ENCODE measurements at places on chromosomes 12 and 14.

- no peak for DNase-seq
These were observed 33.7 kb downstream of the SPPL3 start for GRCh38 chr12:120870415-120870814.

- no peak for DNase-seq
These were observed 26.1 kb downstream of the ALDH2 start for GRCh38 chr12:111792856-111793235.

GRCh38 chr12:72089678-72090077 lies 151.0 kb downstream of the TPH2 start:
- DNase-seq: no peak

DNA sequence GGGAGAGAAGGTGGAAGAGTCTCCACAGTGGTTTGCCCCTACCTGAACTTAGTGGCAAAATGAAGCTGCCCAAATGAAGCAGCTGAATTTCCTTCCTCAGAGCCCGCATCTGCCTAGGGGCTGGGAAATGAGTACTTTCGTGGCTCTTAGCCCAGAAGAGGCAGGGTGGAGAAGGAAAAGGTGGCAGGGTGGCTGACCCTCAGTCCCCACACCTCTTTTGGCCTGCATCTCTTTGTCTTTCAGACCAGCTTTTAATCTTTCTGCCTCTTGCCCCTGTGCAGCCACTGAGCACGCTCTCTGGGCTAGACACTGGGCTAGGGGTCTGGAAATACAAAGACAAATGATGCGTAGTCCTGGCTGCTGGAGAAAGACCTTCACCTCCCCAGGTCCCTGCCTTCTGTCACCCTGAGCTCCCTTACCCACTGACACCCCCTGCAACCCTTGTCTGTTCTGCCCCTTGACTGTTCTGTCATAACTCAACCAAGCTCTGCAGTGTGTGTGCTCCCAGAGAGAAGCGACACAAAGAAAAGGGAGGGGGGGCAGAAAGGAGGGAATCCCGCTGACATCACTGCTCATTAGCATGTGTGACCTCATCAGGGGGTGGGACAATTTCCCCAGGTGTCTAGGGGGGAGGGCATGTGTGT lies 371 bp upstream of the REM2 start:
- no peak for DNase-seq

DNA sequence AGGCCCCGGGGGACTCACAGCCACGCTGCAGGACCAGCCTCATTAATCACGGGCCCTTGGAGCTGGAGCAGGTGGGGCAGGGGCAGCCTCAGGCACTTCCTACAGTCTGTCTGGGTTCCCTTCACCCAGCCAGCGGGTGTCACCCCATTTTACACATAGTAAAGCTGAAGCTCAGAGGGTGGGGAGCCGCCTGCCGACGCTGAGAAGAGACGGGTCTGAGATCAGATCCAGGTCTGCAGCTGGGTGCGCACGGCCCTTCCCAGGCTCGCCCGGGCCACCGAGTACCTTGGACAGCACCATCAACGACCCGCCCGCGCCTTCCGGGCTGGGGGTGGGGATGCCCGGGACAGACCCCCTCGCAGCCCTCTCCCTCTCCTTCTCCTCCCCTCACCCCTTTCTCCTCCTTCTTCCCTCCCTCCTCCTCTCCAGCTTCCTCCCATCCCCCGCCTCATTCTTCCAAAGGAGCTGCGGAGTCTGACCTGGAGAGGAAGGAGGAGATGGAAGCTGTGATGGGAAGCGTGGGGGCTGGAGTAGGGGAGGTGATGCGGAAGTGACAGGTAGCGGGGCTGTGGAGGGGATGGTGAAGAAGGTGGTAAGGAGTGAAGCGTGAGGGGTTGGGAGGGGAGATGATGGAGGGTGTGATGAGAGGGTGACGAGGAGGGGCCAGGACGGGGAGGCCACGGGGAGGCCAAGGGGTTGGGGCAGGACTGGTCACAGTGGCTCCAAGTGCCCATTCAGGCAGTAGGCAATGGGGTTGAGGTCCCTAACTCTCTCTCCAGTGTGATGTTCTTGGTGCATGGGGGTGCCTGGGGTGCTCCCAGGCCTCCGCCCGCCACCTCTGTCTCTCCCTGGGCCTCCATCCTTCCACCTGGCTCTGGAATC lies 8.8 kb downstream of the DTX1 start:
- no peak for DNase-seq

GRCh38 chr14:67392800-67393199 lies 19.2 kb downstream of the PLEK2 start:
- no peak for DNase-seq

DNA sequence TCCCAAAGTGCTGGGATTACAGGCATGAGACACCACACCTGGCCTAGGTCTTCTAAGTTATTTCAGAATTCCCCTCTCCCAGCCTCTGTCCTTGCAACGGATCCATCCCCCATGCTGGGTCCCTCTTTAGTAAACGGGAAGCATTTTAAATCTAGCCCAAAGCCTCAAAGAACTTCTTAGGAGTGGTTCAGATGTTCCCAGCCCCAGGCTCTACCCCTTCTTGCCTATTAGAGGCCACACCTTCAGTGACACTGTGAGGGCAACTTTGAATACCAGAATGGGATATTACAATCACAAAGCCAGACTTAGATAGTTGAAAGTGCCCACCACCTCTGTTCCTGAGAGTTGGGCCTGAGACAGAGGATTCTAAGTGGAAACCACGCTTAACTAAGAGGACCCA lies 18.1 kb upstream of the SPPL3 start:
- DNase-seq: no peak

GRCh38 chr14:93955850-93956481 lies 20.4 kb downstream of the ASB2 start:
- no peak for DNase-seq

DNA sequence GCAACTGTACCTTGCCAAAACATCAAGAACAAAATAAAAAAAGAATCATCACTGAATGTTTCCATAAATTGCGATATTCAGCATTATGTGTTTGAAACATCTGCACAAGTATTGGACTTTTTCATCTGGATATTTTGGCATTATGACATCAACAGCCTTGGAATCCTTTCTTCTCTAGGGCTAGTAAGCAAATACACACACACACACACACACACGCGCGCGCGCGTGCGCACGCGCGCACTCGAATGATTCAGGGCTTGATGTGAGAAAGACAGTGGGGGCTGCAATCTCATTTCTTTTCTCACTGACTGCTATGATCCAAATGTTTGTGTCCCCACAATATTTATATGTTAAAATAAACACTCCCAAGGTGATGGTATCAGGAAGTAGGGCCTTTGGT lies 90.0 kb upstream of the SLC38A4 start:
- DNase-seq: no peak

- DNase-seq: no peak
These were observed 34.8 kb upstream of the FRMD6 start for GRCh38 chr14:51616724-51617409.

DNA sequence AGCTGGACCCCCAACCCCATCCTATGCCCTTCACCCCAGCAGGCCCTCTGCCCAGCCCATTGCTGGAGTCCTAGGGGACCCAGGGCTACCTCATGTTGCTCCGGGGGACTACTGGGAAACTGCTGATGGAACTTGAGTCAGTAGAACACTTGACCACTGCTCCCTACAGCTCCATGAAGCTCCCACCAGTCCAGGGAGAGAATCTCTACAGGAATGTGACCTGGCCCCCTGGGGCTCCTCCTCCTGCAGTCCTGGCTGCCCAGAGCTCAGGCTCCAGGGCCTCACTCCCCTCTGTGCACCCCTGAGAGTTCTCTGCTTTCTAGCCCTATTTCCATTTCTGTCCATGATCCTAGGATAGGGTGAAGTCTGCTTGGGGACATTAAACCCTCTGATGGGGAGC lies 10.8 kb upstream of the AQP2 start:
- DNase-seq: no peak

DNA sequence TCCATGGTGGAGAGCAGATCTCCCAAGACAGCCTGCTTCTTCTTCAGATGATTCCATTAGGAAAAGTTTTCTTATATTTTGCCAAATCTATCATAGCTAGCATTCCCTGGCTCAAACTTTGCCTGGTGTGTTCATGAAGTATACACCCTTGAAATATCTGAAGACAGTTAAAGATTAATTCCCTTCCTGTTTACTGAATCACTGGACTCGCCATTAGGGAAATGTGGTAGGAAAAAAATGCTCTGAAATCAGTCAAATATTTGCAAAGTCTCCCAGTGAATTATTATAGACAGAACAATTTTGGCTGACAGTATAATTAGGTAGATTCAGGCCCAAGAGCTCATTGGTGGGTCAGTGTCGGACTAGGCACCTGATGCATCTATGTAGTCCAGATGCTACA lies 86.5 kb downstream of the PDZRN4 start:
- DNase-seq: no peak

GRCh38 chr12:121190523-121191031 lies 19.4 kb upstream of the P2RX4 start:
- DNase-seq: no peak

DNA sequence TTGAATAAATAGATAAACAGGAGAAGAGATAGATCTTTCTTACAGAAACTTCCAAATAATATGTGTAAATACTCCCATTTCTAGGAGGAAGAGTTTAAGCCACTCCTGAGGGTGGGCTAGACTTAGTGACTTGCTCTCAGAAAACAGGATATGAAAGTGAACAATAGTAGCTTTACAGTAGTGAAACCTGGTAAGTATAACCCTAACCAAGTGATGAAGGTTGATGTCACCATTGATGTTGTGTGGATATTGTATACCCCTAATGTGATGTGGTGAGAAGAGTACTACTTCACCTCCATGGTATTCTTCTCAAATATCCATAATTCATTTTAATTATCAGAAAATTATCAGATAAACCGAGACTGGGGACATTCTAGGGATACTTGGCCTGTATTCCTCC lies 20.9 kb downstream of the AKAP6 start:
- no peak for DNase-seq

- no peak for DNase-seq
These were observed 479.6 kb downstream of the ADAMTS20 start for GRCh38 chr12:43072431-43072830.

- no peak for DNase-seq
These were observed 15.0 kb upstream of the NT5DC3 start for GRCh38 chr12:103855896-103856657.

DNA sequence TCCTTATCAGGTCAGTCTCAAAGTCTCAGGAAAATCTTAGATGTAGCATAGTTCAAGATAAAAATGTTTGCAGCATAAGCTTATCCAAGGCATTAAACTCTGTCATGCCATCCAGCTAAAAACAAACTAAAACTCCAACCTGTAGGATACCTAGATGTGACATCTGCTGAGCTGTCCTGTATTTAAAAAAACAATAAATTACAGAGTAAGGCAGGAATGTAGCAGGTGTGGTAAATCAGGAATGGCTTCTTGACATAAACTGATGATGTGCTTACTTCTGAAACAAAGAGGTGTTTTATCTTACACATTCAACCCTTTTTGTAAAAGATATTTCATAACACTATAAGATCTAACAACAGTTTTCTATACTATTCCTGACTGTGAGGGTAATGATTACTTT lies 30.6 kb upstream of the DLGAP5 start:
- no peak for DNase-seq

DNA sequence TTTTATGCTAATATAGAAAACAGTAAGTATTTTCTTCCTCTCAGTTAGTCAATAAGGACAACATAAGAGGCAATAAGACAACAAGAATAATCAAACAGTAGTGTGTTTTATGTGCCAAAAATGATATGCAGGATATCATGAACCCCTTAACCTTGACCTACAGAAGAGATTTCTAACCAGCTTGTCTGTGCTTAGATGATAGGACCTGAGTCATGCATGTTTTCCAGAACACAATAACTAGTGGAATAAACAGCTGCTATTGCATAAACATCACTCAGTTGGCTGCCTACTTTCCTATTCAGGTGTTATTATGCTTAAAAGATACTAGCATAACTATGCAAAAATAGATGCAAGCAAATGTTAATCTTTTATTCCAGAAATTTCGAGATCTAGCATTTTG lies 282.5 kb downstream of the PRKD1 start:
- DNase-seq: no peak

DNA sequence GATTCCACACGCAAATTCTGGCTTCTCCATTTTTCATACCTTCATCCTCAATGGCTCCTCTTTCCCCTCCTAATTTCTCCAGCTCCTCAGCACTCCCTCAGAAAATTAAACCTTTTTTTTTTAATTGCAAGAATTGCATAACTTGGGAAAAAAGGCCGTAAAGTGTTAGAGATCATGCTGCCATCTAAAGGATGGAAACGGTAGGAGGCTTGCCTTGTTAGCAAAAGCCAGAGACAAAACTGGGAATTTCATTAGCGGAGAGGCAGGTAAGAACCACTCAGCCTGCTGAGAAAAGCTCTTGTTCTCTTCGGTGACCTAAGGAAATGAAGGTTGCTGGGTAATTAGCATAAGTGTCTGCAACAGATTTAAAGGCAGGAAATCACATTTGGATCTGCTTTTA lies 204.3 kb downstream of the AEBP2 start:
- no peak for DNase-seq

DNA sequence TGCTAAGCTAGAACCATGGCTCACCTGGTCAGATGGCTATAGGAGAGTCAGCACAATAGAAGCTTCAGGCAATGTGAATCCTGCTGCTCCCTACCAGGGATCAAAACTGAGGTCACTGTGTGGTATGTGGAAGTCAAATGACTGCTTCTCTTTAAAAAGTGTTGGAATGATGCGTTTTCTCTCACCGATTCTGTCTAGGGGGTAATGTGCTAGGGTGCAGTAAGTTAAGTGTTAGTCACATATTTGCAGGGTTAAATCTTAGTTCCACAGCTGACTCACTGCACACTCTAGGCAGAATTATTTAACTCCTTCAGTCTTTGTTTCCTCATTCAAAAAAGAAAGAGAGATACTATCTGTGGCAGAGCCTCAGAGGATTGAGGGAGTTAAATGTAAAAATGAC lies 696.6 kb downstream of the DIO2 start:
- no peak for DNase-seq

- no peak for DNase-seq
These were observed 77.5 kb upstream of the RMST start for GRCh38 chr12:97385121-97385520.

- DNase-seq: no peak
These were observed 30.0 kb downstream of the TUNAR start for GRCh38 chr14:95906591-95906990.

GRCh38 chr12:54439096-54439495 lies 20.0 kb upstream of the ITGA5 start:
- no peak for DNase-seq

Data from substantia nigra (tissue), 51 donors.